Left renal pelvis (tissue), 4 donors: ENCODE measurements at places on chromosomes 11 and 22. TPM values are rescaled to one million over a fixed set of nuclear protein-coding genes. Genes with fewer than 3 reads are reported as not detected.

LBHD1 gene
- 5.6 TPM for polyA plus RNA-seq

MRGPRX4 gene
- polyA plus RNA-seq: not detected

CHRM1 gene
- polyA plus RNA-seq: not detected

GRCh38 chr11:8597182-8597581 lies 3.2 kb upstream of the STK33 start:
- DNase-seq: no peak

VPS11 gene
- polyA plus RNA-seq: 50.8 TPM

GRAMD4 gene
- 24.7 TPM for polyA plus RNA-seq

GRCh38 chr11:79845002-79845709 lies 404.3 kb upstream of the TENM4 start:
- no peak for DNase-seq

CSKMT gene
- 6.3 TPM for polyA plus RNA-seq

- no peak for DNase-seq
Observed at GRCh38 chr22:29291215-29291614, 15.2 kb upstream of the GAS2L1 start.

DNA sequence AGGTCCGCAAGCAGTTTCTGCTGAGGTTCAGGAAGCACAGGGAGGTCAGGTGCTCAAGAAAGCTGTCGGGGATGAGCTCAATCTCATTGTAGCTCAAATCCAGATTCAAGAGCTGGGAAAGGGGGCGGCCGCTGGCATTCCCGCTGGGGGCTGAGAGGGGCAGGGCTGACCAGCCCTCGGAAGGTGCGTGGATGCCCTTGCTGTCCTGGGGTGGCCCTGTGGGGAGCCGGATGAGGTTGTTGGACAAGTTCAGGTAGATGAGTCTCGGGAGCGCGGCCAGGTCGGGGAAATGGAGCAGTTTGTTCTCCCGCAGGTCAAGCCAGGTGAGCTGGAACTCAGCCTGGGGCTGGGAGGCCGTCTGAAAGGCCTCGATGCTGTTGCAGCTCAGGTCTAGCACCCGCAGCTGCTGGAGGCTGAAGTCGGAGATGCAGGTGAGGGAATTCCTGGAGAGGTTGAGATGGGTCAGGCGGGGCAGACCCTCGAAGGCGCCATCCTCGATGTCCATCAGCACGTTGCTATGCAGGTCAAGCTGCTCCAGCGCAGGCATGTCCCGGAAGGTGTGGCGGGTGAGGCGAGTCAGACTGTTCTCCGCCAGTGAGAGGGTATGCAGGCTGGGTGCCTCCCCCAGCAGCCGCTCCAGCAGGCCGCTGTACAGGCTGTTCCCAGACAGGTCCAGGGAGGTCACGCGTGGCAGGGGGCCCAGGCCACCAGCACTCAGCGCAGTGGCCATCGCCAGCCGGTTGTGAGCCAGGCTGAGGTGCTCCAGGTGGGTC lies 9.8 kb downstream of the LRRC32 start:
- no peak for DNase-seq

DNA sequence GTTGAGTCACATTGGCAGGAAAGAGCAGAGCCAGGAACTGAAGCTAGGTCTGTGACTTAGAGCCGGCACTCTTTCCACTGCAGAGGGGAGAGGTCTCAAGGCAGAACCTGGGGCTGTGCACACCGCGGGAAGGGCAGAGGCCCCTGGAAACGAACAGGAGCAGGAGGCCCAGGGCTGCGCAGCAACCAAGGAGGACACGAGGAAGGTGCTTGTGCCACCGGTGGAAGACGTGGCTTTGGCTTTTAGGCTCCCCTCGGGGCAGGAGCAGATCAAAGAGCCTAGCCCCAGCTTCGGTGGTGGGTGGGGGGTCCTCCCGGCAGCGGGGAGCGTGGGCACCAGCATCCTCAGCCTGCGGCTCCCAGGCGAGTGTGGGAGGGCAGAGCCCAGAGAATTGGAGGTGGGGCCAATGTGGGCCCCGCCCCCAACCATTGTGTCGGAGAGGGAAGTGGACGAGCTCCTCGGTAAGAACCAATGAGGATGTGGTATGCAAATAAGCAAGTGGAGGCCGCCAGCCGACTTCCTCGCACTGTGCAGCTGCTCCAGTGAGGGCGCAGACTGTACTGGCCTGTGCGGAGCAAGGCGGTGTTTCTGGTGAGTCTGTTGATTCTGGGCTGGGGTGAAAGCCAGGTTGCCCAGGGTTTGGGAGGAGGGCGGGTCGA lies at the start of gene CCDC116:
Gene CCDC116 (plus strand): TSS at position 524 of the 659 bp plus-strand sequence. CDS start 422 bp downstream, outside the sequence.
- DNase-seq: no peak

UPK2 gene
- polyA plus RNA-seq: 6.9 TPM

DNA sequence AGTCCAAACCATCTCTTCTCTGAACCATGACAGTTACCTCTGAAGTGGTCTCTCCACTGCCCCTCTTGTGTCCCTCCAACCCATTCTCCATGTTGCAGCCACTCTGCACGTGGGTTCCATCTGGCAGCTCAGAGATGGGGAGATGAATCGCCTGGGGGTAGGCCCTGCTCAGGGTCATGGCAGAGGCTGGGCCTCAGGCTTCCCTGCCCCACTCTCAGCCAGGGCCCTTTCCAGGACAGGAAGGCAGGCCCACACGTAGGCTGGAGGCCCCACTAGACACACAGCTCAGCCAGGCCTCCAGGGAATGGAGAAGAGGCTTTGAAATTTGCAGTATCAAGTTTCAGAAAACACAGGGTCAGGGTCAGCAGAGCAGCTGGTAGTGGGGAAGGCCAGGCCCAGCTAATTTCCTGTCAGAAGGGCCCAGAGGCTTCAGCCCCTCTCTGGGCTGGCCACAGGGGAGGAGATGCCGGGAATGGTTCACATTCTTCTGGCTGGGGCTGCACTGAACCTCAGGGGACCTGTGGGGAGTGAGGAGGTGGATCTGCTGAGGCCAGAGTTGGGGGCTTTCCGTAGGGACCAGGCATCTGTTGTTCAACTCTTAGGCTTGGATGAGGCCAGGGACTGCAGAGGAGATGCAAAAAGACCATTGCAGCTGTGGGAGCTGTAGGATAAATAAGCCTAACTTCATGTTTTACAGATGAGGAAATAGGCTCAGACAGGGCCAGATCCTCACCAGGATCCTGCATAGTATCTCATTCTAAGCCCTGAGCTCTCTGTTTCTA lies 101.6 kb downstream of the SWAP70 start:
- no peak for DNase-seq

DNA sequence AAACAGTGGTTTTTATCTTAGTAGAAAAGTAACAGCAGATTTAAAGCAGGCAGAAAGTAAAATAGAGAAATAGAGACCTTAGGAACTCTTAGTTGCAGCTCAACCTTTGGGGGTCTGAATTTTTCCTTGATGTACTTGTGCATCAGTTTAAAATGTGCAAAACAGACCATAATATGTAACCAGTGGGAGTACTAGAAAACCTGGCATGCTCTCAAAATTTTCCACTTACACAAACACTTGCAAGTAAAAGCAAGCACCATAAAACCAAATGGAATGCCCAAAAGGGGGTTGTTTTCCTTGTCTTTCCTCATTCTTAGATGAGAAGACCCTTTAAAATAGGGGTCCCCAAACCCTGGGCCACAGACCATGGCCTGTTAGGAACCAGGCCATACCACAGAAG lies 12.9 kb upstream of the MRGPRE start:
- no peak for DNase-seq

- DNase-seq: no peak
Observed at GRCh38 chr22:40838486-40838885, 18.0 kb downstream of the ST13 start.

KDM4E gene
- polyA plus RNA-seq: 0.16 TPM

DNA sequence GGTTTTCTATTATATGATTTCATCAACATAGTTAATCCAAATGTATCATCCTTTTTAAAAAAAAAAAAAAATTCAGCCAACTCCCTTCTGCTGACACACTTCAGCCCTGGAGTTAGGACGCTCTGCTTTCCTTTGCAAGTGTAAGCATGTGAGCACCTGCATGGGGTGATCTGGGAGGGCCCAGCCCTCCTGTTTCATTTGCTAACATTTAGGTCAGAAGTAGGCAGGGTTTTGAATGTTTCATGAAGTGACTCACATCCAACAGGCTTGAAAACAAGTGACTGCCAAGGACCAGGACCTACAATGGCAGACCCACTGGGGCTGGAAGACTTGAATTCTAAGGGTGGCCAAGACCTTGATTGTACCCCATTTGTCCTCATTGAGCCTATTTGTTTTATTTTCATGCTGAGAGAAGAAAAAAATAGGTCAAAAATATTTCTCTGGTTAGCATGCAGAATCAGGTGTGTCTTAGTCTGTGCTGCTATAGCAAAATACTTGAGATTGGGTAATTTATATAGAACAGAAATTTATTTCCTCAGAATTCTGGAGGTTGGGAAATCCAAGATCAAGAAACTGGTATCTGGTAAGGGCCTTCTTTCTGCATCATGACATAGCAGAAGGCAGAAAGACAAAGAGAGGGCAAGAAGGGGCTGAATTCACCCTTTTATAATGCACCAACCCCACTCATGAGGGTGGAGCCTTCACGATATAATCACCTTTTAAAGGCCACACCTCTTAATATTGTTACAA lies 137.6 kb downstream of the CD44 start:
- DNase-seq: no peak

CYTH4 gene
- 3.4 TPM for polyA plus RNA-seq

DNA sequence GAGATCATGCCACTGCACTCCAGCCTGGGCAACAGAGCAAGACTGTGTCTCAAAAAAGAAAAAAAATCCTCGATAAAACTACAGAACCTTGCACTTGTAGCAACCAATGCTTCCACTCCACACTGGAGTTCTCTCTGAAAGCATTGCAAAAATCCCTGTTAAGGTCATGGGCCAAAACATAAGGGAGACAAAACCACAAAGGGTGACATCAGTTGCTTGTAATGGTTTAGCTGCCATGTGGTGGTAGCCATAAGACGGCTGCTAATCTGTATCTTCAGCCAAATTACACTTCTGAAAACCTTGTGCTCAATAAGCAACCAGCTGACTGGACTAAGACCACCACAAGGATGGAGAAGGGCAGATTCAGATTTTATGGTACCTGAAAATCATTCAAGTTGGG lies 20.6 kb upstream of the TPH1 start:
- DNase-seq: no peak

C11orf97 gene
- not detected for polyA plus RNA-seq

GRCh38 chr11:132080127-132080526 lies 709.7 kb downstream of the NTM start:
- no peak for DNase-seq

- DNase-seq: no peak
Observed at GRCh38 chr22:50046019-50046415, 12.1 kb downstream of the TTLL8 start.

DNA sequence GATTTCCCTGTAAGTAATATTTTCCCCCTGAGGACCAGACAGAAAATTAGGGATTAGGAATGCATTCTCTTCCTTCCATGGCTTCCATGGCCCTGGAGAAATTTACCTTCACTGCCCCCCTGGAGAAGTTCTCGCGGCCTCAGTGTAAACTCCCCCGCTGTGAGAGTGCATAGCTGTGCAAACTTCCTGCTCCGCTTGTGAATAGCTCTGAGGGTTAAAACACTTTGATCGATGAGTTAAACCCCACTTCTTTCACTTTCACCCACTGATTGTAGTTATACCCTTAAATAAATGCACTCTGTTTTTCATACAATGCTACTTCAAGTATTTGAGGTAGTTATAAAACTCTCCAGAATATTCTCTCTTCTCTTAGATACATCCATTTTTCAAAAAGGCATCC lies 190.8 kb downstream of the DSCAML1 start:
- no peak for DNase-seq

CDC42BPG gene
- polyA plus RNA-seq: 4.4 TPM

- DNase-seq: no peak
Observed at GRCh38 chr11:43718373-43718772, 37.8 kb downstream of the HSD17B12 start.
